ENCODE measurements at places on chromosomes 2 and 18. TPM values are rescaled to one million over a fixed set of nuclear protein-coding genes. Genes with fewer than 3 reads are reported as not detected.

Gene OSBPL6
- 6.9 TPM for total RNA-seq

Gene MYO3B
- total RNA-seq, result 1.2 TPM

Gene TMEFF2
- 14.0 TPM for total RNA-seq

Gene MYO5B
- 51.7 TPM for total RNA-seq

Gene MAP2
- total RNA-seq, result 37.5 TPM

Gene GAL3ST2
- total RNA-seq, result 0.19 TPM

Gene REG1B
- not detected for total RNA-seq

Gene RUFY4
- total RNA-seq, result not detected

Gene SCG2
- total RNA-seq, result 75.1 TPM

Gene RAX
- total RNA-seq, result not detected

Gene ACTG2
- 4.2 TPM for total RNA-seq

Gene TUBA4B
- not detected for total RNA-seq

DNA sequence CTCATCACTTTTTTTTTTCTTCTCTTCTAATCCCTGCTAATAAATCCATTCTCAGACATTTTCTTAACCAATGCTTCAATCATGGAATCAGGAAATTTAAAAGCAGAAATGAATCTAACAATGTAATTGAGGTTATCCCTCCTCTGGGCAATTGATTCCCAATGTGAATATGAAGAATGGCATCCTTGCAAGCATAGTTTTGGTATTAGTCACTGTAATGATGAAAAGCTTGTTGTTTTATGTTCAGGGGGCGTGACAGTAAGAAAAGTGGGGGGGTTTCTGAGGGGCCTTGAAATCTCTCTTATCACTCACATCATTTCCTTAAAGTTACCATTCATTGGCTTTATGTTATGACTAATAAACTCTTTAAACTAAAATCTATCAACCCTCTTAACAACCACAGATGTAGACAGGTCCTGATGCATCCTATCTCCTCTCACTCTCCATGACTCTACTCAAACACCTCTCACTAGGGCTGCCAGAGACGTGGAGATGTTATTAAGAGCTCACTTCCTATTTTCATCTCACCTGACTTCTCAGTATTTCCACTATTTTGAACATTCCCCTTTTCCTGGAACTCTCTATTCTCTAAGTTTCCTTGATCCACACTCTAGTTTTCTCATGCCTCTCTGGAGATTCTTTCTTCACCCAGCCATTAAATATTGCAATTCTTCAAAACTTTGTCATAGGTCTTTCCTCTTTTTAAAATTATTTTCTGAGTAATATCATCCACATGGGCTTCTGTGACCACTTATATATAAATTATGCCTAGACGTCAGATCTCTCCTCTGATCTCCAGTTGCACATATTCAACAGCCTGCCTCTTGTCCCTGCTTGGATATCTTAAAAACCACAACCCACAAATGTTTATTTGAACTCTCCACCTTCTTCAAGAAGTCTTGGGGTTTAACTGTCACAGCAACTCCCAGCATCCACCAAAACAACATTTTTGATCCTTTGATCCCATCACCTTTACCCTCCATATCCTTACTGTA lies 332.9 kb downstream of the CDH2 start:
- no peak overlapping the region for H3K27ac ChIP-seq
- no peaks in the 10 kb centered on the region for H3K36me3 ChIP-seq
- DNase-seq, result no peak
- no peak overlapping the region for H3K4me3 ChIP-seq
- no peaks in the 10 kb centered on the region for H3K4me1 ChIP-seq
- no peaks in the 10 kb centered on the region for H3K27me3 ChIP-seq

- no peak overlapping the region for H3K27ac ChIP-seq
- H3K36me3 ChIP-seq, result no peaks in the 10 kb centered on the region
- peaks cover 40% of the 10 kb centered on the region for H3K27me3 ChIP-seq
- H3K4me3 ChIP-seq, result no peak overlapping the region
- DNase-seq, result no peak
Measured at GRCh38 chr18:7381307-7381706, 150.4 kb downstream of the LRRC30 start.

DNA sequence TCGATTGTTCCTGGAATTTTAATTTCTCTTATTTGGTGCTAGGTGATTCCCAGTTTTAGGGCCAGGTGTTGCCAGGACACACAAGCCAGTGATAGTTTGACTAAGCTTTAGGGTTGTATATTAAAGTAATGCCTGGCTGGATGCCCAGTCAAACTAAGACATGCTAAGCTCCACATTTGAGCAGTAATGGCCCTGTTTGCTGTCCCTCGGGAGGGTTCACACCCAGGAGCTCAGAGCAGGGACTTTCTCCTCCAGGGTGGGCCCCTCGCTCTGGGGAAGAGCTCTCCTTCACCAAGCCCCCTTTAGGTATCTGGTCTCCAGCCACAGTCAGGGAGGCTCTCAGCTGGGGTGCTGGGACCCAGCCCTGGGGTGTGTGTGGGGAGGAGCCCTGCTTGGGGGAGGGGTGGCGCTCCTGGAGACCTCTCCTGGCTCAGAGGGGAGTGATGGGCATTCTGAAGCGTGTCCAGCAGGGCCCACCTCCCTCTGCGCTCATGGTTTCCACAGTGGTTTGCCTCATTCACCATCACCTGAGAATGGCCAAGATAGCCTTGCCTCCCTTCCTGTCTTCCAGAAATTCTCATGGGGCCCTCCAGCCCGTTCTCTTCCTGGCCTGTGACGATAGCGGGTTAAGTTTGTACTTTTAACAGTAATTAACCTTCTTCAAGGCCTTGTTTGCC lies 31.7 kb downstream of the INPP4A start:
- no peaks in the 10 kb centered on the region for H3K36me3 ChIP-seq
- no peak for DNase-seq
- peaks cover 40% of the 10 kb centered on the region for H3K4me1 ChIP-seq
- H3K27me3 ChIP-seq, result no peaks in the 10 kb centered on the region

DNA sequence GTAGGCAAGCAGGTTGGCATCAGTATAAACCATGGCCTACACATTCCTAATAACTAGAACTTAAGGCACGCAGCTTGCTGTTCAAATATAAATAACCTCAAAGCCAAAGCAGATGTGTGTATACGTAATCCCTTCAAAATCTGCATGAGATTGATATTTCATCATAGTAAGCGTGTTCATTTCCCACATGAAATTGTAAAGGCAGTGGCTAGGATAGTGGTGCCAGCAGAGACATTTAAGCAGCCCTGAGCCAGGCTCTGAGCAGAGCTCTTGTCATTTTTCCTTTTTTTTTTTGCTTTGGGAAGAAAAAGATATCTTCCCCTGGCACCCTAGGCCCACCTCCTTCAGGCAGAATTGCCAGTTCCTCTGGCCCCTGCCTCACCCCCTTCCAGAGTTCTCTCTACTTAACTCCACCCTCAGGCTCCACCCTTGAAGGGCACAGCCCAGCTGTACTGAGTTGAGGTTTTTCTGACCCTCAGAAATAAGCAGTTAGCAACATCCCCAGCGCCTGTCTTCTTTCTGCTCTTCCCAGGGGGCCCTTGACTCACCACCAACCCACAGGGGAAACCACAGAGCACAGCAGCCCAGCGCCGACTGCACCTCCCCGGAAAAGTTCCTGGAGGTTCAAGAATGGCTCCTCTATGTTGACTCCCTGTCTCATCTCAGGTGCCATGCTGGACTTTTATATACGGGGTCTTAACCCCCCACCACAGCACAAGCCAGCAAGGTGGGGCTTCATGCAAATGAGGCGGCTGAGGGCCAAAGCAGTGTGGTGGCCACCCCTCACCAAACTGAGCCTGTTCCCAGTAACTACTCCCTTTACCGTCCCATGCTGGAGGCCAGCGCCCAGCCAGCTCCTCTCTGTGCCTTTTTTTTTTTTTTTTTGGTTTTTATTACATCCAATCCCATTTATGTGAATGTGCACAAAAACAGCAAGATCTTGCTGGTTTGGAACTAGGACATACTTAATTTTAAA lies 84.7 kb downstream of the EHD3 start:
- H3K36me3 ChIP-seq, result no peaks in the 10 kb centered on the region
- H3K27me3 ChIP-seq, result peaks cover 2% of the 10 kb centered on the region
- no peak overlapping the region for H3K4me3 ChIP-seq

DNA sequence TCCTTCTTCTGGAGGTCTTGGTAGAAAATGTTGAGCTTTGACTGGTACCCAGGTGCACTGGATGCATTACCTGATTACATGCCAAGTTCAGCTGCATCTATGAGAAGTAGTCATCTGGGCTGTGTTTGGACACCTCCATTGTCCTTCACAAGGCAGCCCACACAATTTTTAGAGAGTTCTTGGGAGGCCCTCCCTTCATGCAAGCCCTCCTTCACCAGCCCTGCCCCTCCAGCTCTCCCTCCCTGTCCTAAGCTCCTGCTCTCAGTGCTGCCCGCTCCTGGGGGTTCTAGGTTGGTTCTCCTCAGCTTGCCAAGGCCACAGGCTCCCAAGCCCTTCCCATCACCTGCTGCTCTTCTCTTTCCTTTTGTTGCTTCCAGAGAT lies 148.7 kb downstream of the DYSF start:
- H3K27me3 ChIP-seq, result peaks cover 27% of the 10 kb centered on the region
- no peak overlapping the region for H3K4me3 ChIP-seq

GRCh38 chr2:149899390-149899789 lies 311.8 kb upstream of the MMADHC start:
- no peak overlapping the region for H3K4me3 ChIP-seq
- H3K27ac ChIP-seq, result no peak overlapping the region

DNA sequence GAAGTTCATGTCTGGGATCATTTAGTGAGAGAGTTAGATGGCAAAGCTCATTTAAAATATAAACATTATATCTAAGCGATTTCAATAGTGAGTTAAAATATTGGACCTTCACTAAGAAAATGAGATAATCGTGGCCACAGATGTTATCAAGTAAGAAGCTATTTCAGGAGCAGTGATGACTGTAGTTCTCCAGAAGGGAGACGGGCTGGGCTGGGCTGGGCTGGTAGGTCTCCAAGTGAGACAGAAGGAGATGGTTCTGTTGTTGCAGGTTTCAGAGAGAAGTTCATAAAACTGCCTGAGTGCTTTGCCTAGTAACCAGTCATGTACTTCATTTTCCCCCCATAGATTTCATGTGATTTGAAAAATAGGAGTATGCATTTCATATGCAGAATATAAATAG lies 130.1 kb upstream of the DAPL1 start:
- no peak overlapping the region for H3K4me3 ChIP-seq
- no peak overlapping the region for H3K27ac ChIP-seq
- no peaks in the 10 kb centered on the region for H3K27me3 ChIP-seq

GRCh38 chr2:157751462-157752058 lies 122.9 kb upstream of the ACVR1C start:
- H3K4me1 ChIP-seq, result peaks cover 9% of the 10 kb centered on the region
- peaks cover 54% of the 10 kb centered on the region for H3K36me3 ChIP-seq
- no peak overlapping the region for H3K4me3 ChIP-seq
- no peak overlapping the region for H3K27ac ChIP-seq
- no peaks in the 10 kb centered on the region for H3K27me3 ChIP-seq
- DNase-seq, result no peak

- H3K36me3 ChIP-seq, result no peaks in the 10 kb centered on the region
- no peak overlapping the region for H3K27ac ChIP-seq
- H3K4me1 ChIP-seq, result no peaks in the 10 kb centered on the region
- no peak overlapping the region for H3K4me3 ChIP-seq
- DNase-seq, result no peak
Measured at GRCh38 chr2:39160982-39161381, 40.1 kb upstream of the SOS1 start.

- H3K27me3 ChIP-seq, result no peaks in the 10 kb centered on the region
- no peaks in the 10 kb centered on the region for H3K36me3 ChIP-seq
- H3K27ac ChIP-seq, result no peak overlapping the region
- no peak overlapping the region for H3K4me3 ChIP-seq
- DNase-seq, result no peak
Measured at GRCh38 chr2:138121666-138122661, 157.7 kb downstream of the HNMT start.

GRCh38 chr18:52216666-52217065 lies 123.3 kb upstream of the DCC start:
- no peaks in the 10 kb centered on the region for H3K36me3 ChIP-seq
- H3K27me3 ChIP-seq, result peaks cover 5% of the 10 kb centered on the region
- H3K4me3 ChIP-seq, result no peak overlapping the region
- no peak overlapping the region for H3K27ac ChIP-seq
- DNase-seq, result no peak

- DNase-seq, result no peak
- H3K27ac ChIP-seq, result no peak overlapping the region
- H3K4me1 ChIP-seq, result peaks cover 6% of the 10 kb centered on the region
- H3K36me3 ChIP-seq, result no peaks in the 10 kb centered on the region
Measured at GRCh38 chr2:70668432-70668831, 99.6 kb downstream of the ADD2 start.
